ENCODE measurements at places on chromosomes 16 and 17.

- DNase-seq = no peak
These were observed 206.1 kb downstream of the CDH13 start for GRCh38 chr16:82832821-82833220.

GRCh38 chr16:86879268-86879667 lies 300.9 kb downstream of the FOXL1 start:
- no peak for DNase-seq

GRCh38 chr16:2500918-2501750 lies 12.6 kb upstream of the ATP6V0C start:
- DNase-seq = peak; percentile 46

DNA sequence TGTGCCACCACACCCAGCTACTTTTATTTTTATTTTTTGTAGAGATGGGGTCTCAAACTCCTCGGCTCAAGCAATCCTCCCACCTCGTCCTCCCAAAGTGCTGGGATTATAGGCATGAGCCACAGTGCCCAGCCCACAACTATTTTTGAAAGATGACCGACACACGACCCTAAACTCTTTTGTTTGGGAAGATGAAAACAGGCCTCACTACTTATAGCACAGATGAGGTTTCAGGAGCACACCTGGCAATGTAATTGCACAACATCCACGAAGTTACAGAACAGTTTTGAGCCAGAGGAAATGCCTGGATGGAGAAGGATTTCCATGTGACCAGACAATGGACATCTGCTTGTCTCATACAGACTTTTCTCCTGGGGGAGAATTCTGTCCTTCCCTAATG lies 43.4 kb upstream of the PRSS54 start:
- no peak for DNase-seq

GRCh38 chr17:77619851-77620250 lies 338.7 kb upstream of the TNRC6C start:
- DNase-seq = no peak
